ENCODE measurements at places on chromosomes 4 and X. TPM values are rescaled to one million over a fixed set of nuclear protein-coding genes. Genes with fewer than 3 reads are reported as not detected.

DNA sequence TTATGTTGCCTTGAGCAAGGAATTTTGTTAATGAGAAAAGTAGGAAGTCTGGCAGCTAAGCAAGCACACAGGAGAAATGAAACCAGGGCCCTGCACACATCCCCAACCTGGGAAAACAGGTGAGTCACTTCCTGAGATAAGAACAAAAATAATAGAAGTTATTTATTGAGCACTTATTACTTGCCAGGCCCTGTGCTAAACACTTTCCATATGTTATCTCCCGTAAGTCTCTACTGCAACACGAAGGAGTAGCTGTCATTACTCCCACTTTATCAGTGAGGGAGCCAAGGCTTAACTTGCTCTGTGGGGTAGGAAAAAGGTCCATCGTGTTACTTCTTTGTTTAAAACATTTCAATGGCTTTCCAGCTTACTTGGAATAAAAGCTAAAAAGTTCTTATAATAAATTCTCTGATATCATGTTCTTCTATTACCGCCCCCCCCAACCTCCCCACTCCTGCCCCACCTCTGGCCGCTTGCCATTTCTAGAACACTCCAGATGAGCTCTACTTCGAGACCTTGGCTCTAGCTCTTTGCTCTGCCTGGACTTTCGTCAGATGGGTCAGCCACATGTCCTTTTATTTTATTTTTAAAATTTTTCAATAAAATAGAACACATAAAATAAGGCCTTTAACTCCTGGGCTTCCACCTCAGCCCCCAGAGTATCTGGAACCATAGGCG is 36.3 kb upstream of the PLAC8 start:
- DNase-seq = no peak

DNA sequence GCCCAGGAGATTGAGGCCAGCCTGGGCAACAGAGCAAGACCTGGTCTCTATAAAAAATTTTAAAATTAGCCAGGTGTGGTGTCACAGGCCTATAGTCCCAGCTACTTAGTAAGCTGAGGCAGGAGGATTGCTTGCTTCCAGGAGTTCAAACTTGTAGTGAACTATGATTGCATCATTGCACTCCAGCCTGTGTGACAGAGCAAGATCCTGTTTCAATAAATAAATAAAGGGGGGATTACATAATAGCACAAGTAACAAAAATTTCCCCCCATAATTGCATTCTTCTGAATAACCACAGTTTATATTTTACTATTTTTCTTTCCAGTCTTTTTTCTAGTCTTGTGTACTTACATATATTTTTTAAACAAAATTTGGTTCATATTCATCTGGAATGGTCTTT is 135.6 kb downstream of the CHIC2 start:
- DNase-seq = no peak

Gene LGI2
- not detected for total RNA-seq

Gene TRIM75
- not detected for total RNA-seq
